Glutamatergic neuron (in vitro differentiated cells): ENCODE measurements at places on chromosomes 2 and 18.

DNA sequence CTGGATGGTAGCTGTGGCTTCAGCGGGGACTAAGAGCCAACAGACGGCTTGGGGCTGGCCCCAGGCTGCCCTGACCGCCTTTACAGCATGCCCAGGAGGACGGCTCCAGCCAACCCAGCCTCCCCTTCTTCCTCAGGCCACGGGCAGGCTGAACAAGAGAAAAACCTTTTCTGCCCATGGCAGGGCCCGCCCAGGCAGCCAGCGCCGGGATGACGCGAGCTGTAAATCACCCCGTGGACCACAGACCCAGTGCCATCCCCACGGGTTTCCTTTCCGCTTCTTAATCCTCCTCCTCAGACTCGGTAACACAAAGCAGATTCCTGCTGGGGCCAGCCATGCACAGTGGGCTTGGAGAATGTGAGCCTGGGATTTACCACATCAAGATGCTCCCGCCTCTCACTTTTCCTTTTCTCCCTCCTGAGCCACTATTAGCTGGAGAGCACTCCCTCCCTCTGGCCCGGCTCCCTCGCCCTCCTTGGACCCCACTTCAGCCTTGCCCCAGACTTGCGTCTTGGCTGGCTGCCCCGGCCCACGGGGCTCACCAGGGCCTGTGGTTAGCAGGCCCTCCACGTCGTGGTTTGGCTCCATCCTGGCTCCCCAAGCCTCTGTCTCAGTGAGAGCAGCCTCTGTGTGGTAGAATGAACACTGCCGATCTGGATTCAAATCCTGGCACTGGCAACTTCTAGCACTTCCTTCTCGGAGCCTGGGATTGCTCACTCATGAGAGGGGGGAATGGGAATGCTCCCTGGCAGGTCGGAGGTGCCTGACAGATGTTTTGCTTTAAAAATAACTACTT lies 31.4 kb downstream of the ATOH8 start:
- H3K4me3 ChIP-seq, result no peak overlapping the region
- no peak for DNase-seq
- no peaks in the 10 kb centered on the region for H3K36me3 ChIP-seq

- no peak overlapping the region for H3K4me3 ChIP-seq
- H3K27ac ChIP-seq, result no peak overlapping the region
- no peaks in the 10 kb centered on the region for H3K27me3 ChIP-seq
- no peaks in the 10 kb centered on the region for H3K36me3 ChIP-seq
- H3K4me1 ChIP-seq, result peaks cover 3% of the 10 kb centered on the region
- no peak for DNase-seq
Measured at GRCh38 chr2:39232141-39232540, 11.6 kb downstream of the CDKL4 start.

GRCh38 chr2:9497017-9497416 lies 22.7 kb downstream of the IAH1 start:
- no peak for DNase-seq
- H3K36me3 ChIP-seq, result no peaks in the 10 kb centered on the region
- no peaks in the 10 kb centered on the region for H3K27me3 ChIP-seq

DNA sequence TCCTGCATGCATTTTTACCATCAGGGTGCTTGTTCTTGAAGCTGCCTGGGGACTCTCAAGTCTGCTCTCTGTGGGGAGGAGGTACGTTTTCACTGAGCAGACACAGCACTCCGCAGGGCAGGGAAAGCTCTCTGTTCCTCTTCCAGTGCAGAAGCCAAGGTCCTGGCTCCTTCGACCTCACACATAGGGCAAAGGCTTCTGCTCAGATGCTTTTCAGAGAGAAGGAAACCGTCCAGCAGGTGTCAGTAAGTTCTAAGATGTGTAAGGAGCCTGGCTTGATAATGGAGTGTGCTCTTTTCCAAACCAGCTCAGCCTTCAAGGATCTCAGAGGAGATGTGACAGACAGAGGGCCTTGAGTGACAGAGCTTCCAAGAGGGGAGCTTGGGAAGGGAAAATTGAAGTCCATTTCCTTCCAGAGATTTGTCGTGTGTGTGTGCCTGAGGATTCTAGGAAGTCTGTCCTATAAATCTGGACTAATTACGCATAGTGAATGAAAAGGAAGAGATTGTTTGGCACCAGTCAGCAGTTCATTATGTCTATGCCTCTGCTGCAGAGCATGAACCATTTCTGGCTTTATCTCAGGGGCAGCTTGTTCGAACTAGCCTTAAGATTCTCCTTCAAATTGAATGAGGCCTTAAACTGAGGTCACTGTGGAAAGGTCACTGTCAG lies 67.3 kb upstream of the UPP2 start:
- H3K27ac ChIP-seq, result peak overlapping the region; percentile 36
- H3K4me1 ChIP-seq, result peaks cover 12% of the 10 kb centered on the region
- no peaks in the 10 kb centered on the region for H3K36me3 ChIP-seq
- DNase-seq, result peak; percentile 19
- H3K27me3 ChIP-seq, result no peaks in the 10 kb centered on the region
- no peak overlapping the region for H3K4me3 ChIP-seq

- no peak for DNase-seq
- no peaks in the 10 kb centered on the region for H3K27me3 ChIP-seq
- H3K36me3 ChIP-seq, result no peaks in the 10 kb centered on the region
- H3K4me1 ChIP-seq, result no peaks in the 10 kb centered on the region
Measured at GRCh38 chr18:3074087-3074486, 61.1 kb upstream of the LPIN2 start.

DNA sequence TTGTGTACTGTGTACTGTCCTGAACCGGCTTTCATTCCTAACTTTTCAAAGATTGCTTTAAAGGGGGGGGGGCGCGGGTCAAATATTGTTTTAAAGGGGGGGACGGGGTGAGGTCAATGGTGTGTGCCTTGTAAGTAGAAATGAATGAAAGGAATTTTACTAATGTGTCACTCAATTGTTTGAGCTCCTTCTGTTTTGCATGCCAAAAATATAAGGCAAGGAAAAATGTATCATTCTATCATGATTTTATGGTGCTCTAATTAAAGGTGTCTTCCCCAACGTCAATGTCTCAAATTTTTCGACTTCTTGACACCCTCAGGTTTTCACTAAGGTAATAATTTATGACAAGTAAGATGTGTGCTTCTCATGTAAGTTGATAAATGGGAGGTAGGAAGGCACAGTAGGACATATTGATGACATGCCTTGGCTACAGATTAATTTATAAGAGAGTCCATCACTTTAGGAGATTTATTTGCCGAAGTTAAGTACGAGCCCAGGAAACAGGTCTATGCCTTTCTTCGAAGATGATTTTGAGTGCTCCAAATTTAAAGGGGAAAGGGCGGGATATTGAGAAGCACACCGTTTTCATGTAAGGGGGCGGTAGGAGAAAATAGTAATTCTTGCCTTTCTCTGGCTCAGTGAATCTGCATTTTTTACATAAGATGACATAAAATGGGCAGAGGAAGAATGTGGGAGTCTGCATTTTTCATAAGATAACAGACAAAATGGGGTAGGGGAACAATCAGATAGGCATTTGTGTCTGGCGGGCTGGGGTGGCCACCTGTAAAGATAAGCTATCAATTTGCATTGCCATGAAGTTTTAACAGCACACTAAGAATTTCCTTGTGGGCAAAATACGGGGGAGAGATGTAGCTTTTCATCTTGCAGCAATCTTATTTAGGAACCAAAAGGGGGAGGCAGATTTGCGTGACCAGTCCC lies 1.2 kb upstream of the TRAPPC8 start:
- no peak for DNase-seq
- no peaks in the 10 kb centered on the region for H3K36me3 ChIP-seq
- H3K27me3 ChIP-seq, result peaks cover 5% of the 10 kb centered on the region
- peaks cover 10% of the 10 kb centered on the region for H3K4me1 ChIP-seq
- peak overlapping the region; percentile 100 for H3K4me3 ChIP-seq

GRCh38 chr2:25524507-25524906 lies 148.9 kb downstream of the DTNB start:
- peaks cover 3% of the 10 kb centered on the region for H3K27me3 ChIP-seq
- no peak overlapping the region for H3K27ac ChIP-seq
- H3K4me1 ChIP-seq, result peaks cover 16% of the 10 kb centered on the region
- DNase-seq, result no peak
- no peaks in the 10 kb centered on the region for H3K36me3 ChIP-seq

DNA sequence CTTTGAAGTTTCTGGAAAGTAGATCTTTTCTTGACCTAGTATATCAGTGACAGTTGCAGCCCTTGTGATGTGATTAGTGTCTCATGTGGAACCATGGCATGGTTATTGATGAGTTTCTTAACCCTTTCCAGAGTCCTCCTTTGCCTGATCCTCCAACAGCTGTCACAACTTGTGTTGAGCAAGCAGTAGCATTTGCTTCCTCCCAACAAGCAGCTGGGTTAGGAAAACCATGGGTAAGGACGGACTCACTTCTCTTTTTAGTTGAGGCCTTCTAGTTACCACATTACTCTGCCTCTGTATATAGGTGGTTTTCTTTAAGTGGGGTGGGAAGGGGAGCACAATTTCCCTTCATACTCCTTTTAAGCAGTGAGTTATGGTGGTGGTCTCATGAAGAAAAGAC lies 96.3 kb downstream of the XRCC5 start:
- DNase-seq, result no peak
- no peak overlapping the region for H3K4me3 ChIP-seq
- H3K4me1 ChIP-seq, result peaks cover 39% of the 10 kb centered on the region

GRCh38 chr2:230872968-230873660 lies 8.4 kb downstream of the ITM2C start:
- peaks cover 26% of the 10 kb centered on the region for H3K4me1 ChIP-seq
- H3K4me3 ChIP-seq, result no peak overlapping the region
- no peak for DNase-seq
- no peaks in the 10 kb centered on the region for H3K36me3 ChIP-seq
- peaks cover 14% of the 10 kb centered on the region for H3K27me3 ChIP-seq

- no peak for DNase-seq
- no peak overlapping the region for H3K4me3 ChIP-seq
- H3K36me3 ChIP-seq, result no peaks in the 10 kb centered on the region
- H3K27ac ChIP-seq, result no peak overlapping the region
- no peaks in the 10 kb centered on the region for H3K27me3 ChIP-seq
Measured at GRCh38 chr18:22816266-22817176, 116.6 kb upstream of the RBBP8 start.

GRCh38 chr2:124025891-124026434 lies 876 bp downstream of the CNTNAP5 start:
- H3K36me3 ChIP-seq, result no peaks in the 10 kb centered on the region
- DNase-seq, result peak; percentile 22
- no peaks in the 10 kb centered on the region for H3K4me1 ChIP-seq
- peaks cover 6% of the 10 kb centered on the region for H3K27me3 ChIP-seq

DNA sequence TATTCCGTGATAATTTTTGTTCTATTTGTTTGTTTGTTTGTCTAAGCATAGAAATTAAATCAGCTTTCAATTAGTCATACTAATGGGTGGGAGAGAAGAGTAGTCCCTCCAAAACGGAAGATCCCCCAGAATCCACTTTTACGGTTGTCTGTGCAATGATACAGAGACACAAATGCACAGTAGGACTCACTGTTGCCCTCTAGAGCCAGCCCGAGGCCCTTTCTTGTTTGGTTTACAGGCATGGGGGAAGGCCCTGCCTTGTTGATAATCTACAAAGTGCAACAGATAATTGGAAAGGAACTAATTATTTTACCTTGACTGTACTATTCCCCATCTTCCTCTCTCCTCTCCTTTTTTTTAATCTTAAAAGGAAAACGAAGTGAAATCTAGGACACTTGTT lies 121.1 kb downstream of the ACOXL start:
- H3K4me3 ChIP-seq, result no peak overlapping the region
- peak; percentile 67 for DNase-seq
- peaks cover 7% of the 10 kb centered on the region for H3K27me3 ChIP-seq
- no peak overlapping the region for H3K27ac ChIP-seq
- peaks cover 11% of the 10 kb centered on the region for H3K4me1 ChIP-seq

DNA sequence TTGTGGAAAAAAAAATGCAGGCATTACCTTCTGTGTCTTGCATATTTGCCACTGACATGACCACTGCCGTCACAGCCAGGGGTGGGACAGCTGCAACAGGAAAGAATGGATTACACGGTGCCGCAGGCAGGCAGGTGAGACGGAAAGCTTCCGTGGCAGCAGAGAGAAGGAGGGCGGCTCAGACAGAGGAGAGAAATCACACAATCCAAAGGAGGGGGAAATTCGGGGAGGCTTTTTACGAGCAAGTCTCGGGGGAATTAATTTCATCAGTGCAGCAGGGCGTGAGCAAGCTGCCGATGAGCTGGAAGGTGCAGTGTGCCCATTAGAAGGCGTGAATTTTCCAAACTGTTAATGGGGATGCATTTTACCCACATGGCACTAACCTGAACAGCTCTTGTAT lies 234.8 kb upstream of the PXDN start:
- H3K36me3 ChIP-seq, result peaks cover 6% of the 10 kb centered on the region
- H3K27ac ChIP-seq, result peak overlapping the region; percentile 77
- H3K4me1 ChIP-seq, result peaks cover 18% of the 10 kb centered on the region
- DNase-seq, result no peak

- peaks cover 6% of the 10 kb centered on the region for H3K27me3 ChIP-seq
- H3K27ac ChIP-seq, result no peak overlapping the region
- H3K4me1 ChIP-seq, result no peaks in the 10 kb centered on the region
- no peak overlapping the region for H3K4me3 ChIP-seq
Measured at GRCh38 chr2:102032368-102033030, 40.7 kb downstream of the IL1R2 start.

DNA sequence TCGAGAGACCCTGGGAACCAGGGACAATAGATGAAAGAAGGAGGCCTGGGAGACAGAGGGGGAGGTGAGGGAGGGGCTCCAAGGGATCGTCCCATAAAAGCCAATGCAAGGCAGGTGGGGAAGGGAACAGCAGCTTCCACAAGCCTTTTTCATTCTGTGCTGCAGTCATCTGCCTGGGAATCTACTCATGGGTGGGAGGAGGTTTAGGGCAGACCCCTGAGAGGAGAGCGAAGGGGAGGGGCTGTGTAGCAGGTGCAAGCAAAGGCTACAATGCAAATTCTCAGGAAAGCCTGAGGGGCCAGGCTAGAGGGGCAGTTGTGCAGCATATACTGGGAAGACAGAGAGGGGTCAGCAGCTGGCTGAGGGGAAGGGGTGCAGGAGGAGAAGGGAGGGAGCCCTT lies 135.4 kb downstream of the SETBP1 start:
- peak overlapping the region; percentile 44 for H3K4me3 ChIP-seq
- DNase-seq, result peak; percentile 68
- peak overlapping the region; percentile 83 for H3K27ac ChIP-seq
- no peaks in the 10 kb centered on the region for H3K36me3 ChIP-seq
- H3K4me1 ChIP-seq, result peaks cover 43% of the 10 kb centered on the region

DNA sequence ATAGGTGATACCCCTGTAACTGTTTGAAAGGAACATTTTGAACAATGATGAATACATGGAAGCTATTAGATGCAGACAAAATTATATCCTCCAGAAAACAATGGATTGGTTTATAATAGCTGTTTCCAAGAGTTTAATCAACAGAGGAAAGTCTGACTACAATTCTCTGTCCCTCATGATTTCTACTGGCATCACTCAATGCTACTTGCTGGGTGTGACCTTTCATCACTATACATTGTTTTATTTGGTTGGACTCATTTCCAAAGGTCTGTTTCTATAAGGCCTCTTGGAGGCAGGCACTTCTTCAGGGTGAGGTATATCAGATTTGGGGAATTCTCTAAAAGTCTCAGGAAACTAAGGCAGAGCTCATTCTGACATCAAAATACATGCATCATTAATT lies 636.1 kb upstream of the SLC8A1 start:
- no peak overlapping the region for H3K4me3 ChIP-seq
- H3K36me3 ChIP-seq, result no peaks in the 10 kb centered on the region
- no peak overlapping the region for H3K27ac ChIP-seq
- no peaks in the 10 kb centered on the region for H3K27me3 ChIP-seq
- H3K4me1 ChIP-seq, result no peaks in the 10 kb centered on the region
- no peak for DNase-seq

- H3K27ac ChIP-seq, result no peak overlapping the region
- H3K36me3 ChIP-seq, result no peaks in the 10 kb centered on the region
- no peaks in the 10 kb centered on the region for H3K27me3 ChIP-seq
- H3K4me1 ChIP-seq, result peaks cover 15% of the 10 kb centered on the region
- DNase-seq, result no peak
- no peak overlapping the region for H3K4me3 ChIP-seq
Measured at GRCh38 chr2:47890711-47891368, 15.5 kb downstream of the FBXO11 start.
